ENCODE measurements at places on chromosomes 4 and X.

DNA sequence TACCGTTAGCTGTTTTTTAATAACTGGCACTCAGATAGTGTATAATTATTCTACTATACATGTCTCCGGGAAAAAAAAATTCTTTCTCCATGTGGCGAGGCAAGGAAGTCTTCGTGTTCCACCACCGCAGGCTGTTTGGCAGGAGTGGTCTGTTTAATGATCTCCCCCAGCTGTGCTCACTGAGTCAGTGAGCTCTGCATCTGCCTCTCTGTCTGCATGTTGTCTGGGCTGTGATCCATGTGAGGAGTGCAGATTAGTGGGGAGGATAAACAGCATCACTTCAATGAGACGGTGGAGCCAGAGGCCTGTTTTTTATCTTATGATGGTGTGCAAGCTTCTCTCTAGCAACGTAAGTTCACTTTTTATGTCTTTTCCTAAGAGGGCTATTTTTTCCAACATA lies 69.8 kb downstream of the RPS3A start:
- no peak for DNase-seq

DNA sequence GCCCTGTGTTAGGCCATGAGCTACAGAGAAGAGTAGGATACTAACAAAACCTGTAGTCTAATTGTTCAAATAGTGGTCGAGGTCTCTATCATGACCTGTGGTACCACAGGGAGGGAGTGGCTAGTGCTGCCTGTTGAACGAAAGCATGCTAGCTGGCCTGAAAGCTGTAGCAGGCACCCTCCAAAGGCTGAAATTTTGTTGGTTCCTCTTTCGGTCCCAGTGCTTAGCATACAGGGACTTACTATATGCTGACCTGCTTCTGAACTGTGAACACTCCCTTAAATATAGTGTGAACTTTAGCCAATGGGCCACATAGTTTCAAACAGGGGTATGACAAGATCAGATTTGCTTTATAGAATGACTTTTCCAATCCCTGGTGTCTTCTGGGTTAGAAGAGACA lies 113.4 kb downstream of the PJA1 start:
- DNase-seq: no peak

- DNase-seq: no peak
Observed at GRCh38 chr4:24497221-24497620, 87.1 kb downstream of the DHX15 start.

DNA sequence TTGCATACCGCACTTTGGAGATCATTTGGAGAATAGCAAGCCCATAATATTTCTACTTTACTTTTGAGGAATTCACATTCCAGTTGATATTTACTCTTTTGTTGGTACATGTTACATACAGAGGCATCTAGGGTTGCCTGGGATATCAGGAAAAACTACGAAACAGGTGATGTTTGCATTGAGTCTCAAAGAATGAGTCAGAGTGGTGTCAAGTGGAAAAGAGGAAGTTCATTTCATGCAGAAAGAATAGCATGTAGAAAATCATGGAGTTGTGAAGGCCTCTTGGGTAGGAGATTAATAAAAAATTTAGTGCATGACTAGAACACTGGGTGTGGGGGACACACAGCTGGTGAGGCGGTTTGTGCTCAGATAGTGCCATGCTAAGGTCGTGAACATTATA lies 33.5 kb upstream of the ELOVL6 start:
- DNase-seq: no peak

DNA sequence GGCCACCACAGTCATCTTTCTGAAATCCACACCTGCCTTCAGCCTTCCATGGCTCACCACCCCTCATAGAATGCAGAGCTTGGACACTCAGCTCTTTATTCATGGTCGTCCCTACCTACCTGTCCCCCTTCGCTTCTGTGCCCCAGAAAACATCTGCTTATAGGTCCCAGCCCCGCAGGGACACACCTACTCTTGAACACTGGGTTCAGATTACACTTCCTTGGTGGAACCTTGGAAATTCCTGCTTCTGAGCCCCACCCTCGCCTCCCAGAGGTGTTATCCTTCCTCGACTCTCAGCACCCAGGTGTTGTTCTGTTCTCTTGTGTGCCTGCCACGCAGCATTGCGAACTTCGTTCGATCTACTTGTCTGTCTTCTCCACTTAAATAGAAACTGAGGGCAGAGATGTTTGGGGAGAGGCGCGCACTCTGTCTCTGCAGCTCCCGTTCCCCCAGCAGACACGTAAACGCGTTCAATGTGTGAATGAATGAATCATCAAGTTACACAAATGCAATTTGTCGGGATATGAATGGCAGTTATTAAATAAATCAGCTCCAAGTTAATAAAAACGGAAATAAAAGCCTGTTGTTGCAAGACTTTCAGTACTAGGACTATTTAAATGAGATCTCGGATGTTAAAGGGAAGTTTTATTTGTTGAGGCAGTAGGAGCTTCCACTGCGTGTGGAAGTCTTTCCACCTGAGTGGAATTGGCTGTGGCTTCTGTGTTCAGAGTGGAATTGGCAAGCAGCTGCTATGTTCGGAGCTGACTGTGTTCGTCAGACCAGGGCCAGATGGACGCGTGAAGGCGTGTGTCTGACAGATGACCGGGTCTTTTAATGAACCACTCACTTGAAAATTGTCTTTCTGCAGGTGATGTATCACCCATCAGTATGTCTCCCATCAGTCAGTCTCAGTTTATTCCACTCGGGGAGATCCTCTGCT lies 95.6 kb downstream of the STOX2 start:
- no peak for DNase-seq

DNA sequence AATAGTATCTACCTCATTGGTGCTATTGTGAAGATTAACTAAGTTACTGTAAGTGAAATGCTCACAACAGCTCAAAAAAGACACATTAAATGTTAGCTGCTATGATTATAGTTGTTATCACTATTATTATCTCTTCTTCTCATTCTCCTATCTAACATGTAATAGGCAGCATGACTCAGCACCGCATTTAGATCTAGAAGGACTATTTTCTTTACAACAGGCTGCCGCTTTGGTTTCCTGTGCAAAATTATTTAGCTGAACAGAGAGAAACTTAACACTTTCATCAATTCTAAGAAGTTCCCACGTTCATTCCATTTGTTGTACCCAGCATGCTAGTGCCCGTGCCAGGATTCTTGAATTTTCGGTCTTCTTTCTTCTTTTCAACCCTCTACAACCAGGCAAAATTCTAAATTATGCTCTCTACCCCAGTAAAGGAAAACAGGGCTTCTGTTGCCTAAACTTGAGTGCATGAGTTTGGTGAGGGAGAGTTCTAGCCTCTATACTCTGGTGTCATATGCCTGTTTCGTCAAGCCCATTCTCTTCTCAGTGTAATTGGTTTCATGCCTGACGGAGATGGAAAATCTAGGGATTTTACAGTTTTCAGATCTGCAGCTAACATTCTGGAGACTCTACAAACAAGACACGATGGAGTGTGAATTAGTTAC lies 378.9 kb downstream of the PPP1R2C start:
- DNase-seq: no peak

DNA sequence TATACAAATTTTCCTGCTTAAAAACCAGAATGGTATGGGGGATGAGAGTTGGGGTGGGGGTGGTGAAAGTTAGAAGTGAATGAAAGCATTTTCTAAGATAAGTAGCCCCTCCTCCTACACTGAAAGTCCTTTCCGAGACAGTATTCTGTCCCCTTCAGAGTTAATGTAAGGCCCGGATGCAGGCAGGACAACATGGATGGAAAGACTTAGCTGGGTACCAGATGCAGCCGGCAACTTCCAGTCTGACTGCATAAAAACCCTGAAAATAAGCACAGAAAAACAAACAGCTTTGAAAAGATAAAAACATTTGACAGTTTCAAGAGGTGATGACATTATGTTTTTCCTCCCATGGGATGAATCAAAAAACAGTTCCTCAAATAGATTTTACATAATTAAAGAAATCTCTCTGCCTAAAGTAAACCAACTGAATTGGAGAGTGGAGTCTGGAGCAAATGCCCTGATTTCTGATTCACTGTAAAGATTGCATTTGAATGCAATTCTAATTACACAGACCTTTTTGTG lies 196.3 kb downstream of the GPAT3 start:
- no peak for DNase-seq

DNA sequence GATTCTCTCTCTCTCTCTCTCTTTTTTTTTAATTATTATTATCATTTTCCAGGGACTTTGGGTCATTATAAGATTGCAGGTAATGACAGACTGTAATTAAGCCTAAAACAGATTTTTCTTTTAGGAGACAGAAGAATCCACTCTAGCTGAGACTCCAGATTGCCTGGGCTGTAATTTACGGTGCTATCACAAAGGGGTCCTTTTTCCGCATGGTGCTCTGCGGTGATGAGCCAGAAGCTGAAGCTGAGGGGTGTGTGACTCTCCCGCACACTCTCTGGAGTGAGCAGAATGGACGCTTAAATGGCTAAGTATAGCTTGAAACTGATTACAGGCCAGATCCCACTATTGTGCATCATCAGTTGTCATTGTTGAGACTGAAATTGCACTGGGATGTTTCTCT lies 50.0 kb downstream of the LGI2 start:
- DNase-seq: no peak

DNA sequence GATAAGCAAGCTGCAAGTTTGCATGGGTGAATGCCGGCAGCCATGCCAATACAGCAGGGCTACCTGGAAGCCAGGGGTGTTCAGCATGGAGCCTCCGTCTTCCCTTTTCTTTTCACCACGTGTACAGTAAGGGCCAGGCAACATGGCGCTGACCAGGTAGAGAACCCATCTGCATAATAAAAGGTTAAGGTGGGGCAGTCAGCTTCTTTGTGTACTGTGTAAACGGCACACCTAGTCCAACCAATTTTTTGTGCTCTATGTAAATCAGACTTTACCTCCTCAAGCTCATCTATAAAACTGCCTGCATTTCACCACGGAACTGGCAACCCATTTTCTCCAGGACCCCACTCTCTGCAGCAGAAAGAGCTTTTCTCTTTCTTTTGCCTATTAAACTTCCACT lies 286.8 kb upstream of the VCX3A start:
- no peak for DNase-seq

DNA sequence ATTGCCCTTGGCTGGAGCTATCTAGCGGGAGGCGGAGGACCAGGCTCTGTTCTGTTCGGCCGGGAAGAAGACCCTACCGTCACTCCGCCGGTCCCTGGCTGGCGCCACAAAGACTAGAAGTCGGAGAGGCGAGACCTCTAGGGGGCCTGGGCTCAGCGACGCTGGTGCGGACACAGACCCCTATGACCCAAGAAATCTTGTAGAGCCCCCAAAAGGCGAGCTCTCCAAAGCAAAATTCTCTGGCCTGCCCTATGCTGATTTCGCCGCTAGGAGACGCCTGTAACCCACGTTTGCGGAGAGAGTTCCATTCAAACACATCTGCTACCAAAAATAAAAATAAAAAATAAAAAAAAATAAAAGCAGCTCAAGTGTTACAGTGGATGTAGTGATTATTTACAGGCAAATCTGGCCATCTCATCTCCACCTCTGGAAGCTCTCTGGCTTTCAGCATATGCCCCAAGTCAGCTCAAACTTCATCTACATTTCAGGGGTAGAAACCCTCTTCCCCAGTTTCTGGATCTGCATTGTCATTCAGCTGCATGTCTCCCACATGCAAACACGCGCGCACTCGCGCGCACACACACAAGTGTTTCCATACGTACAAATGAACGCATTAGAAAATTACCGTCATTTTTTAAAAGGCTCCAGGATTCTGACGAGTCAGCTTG lies 2.4 kb upstream of the PCDH10 start:
- no peak for DNase-seq

- no peak for DNase-seq
Observed at GRCh38 chr4:23999714-24000469, 110.0 kb upstream of the PPARGC1A start.

- DNase-seq: no peak
Observed at GRCh38 chr4:15130441-15130840, 128.2 kb downstream of the CPEB2 start.

DNA sequence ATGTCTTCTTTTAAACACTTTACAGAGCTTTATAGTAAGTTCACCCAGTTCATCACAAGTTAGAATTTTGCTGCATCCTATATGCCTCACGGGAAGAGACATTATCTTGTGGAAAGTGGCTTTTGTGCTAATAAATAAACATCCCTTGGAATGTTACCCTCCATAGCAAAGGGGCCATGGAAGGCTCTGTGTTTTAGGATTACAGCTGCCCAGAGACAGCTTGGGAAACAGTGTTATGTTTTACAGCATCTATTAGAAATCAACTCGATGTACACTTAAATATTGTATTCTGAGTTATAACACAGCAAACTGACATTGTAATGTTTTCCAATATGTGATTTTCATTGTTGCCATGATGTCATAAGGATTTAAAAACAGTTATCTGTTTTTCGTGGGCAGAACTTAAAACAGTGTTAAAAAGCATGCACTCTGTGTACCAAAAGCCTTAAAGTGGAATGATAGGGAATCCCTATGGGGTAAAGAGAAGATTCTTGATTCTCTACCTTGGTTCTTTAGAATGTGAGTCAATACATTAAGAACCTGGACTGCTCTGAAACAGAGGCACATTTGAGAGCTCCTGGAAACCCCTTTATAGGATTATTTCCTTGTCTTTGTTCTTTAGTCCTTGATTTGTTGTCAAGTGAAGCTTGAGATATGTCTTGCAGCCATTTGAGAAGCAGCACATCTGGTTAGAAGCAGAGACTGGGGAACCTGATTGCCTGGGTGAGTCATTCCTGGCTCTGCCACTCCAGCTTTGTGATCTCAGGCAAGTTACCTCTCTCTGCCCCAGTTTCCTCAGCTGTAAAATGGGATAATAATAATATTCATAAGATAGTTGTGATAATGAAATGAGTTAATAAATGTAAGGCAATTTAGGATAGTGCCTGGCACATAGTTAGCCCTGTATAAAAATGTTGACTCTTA lies 41.6 kb downstream of the ARHGAP10 start:
- no peak for DNase-seq

DNA sequence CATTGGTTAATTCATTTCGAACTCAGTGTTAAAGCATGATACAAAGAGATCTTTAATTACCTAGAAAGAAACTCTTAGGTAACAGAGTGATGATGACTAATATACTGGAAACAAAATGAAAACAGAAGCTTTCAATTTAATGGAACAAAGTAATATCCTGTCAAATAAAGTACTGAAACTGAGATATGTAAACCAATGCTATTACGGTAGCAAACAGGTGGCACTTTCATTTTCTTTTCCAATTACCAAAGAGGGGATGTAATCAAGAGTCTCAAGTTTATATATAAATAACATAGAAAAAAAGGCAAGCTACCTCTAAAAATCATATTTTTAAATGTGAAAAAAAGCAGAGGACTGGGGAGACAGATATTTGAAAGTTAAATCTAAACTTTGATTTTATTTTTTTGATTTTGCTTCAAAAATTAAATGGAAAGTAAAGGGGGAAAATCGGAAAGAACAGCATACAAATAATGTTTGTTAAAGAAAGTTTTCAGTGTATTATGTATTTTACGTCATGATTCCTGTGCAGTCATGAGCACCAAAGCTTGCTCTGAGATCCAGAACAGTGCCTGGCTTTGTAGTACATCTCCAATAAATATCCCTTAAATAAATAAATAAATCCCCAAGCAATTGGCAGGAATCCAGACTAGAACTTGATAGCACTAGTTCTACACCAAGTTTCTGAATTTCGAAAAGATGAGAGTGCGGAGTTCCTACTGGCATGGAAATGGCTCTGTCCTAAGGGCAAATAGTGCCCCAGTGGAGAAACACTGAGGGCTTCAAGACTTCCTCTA lies 25.0 kb upstream of the RAPGEF2 start:
- DNase-seq: no peak

GRCh38 chrX:1465286-1466231 lies 12.8 kb upstream of the ASMTL start:
- no peak for DNase-seq

- DNase-seq: no peak
Observed at GRCh38 chr4:147594107-147594506, 23.1 kb upstream of the TMEM184C start.

Measured in CMK (cell line).